CD4-positive, alpha-beta T cell treated with Interleukin-2 at 100 ng/mL for 4 hours (primary cell): ENCODE measurements at places on chromosomes 1 and 21.

- DNase-seq = no peak
Observed at GRCh38 chr1:31272369-31272768, 24.2 kb downstream of the SNRNP40 start.

DNA sequence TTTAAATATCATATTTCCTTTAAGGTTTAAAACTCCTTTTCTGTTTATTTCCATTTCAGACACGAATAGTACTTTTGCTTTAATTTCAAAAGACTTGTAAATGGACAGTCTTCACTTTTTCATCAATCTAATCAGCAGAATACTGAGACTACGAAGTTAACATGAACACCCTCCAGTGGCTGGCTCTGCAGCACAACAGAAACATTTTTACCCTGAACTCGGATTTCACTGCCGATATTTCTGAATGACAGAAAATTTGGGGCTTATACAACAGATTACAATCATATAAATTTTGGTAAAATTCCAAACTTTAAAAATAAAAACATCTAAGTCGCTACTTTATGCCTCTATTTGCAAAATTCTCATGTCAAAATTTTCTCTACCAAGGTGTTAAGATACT is 86.2 kb downstream of the AKT3 start:
- DNase-seq = no peak

- no peak for DNase-seq
Observed at GRCh38 chr1:94606471-94606870, 64.9 kb upstream of the F3 start.

DNA sequence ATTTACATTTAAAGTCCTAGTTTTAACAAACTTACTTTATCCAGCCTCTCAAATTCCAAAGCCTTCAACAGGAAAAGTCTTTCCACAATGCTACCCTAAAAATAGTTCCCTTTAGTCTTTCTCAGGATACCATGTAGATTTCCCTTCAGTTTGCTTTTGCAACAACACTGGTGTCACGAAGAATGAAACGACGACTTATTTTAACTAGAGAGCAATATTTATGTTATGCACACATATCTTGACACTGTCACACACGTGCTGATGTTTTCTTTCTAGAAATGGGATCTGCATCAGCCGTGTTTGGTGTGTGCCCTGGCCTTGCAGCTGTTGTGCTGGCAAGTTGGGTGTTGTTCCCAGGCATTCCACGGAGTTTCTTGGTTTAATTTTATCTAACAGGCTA is 75.5 kb downstream of the SIPA1L2 start:
- no peak for DNase-seq

- DNase-seq = no peak
Observed at GRCh38 chr1:216793303-216793702, 70.1 kb upstream of the ESRRG start.

DNA sequence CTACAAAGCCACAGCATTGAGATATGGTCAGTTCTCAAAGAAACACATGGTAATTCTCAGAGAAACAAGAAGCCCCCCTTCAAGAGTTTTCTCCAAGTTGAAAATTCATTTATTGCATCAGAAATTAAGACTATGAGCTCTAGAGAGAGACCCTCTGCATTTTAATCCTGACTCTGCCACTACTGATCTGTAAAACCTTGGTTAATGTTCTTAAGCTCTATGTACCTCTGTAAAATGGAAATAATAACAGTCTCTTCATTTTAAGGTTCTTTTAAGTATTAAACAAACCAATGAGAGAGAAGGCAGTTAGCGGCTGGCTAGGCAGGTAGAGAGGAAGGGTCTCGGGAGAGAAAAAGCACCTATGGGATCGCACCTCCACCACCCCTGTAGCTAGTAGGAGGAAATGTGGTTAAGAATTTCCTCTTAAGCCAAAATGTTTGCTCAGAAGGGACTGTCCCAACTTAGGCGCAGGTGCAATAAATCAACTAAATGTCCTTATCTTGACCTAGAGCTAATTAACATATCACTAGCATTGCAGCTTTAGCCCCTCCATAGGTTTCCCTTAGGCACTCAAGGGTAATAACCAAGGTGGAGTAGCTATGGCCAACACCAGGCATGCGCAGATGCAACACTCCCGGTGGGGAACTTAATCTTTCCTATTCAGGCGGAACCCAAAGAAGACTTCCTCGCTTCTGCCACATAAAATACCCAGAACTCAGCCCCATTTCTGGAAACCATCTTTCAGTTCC is 1685.4 kb downstream of the MRPL39 start:
- DNase-seq = no peak

- no peak for DNase-seq
Observed at GRCh38 chr1:48422009-48422408, 50.0 kb downstream of the SPATA6 start.

DNA sequence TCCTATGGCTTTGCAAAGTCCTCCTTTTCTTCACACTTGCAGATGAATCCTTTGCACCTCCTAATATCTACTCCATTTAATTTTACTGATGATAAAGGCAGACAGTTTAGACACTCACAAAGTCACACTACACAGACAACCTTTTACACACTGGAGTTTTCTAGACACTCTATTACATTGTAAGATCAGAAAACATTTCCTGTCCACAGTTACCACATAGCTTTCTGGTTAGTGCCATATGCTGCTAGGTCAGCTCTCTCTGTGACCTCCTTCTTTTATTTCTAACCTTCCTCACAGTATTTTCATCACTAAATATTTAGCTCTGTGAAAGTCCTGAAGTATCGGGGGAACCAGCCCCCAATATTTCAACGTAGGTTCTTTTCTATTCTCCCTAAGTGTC is 5.1 kb downstream of the SH2D1B start:
- no peak for DNase-seq

DNA sequence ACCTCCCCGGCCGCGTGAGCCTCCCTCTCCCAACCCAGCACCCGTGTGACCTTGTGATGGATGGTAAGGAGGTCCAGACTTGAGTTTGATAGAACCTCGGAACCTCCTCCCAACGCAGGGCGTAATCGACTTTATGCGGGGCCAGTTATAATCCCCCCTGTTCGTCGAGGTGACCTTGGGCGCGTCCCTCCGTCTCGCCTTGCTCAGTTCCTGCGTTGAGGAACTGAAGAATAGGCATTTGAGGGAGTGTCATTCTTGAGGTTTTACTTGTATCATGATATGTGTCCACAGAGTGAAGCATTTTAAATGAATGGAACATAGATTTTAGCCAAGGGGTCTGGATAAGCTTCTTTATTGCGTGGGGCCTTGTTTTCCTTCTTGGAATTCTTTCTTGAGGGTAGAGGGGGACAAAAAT is 433 bp downstream of the TIMM17A start:
- DNase-seq = no peak

DNA sequence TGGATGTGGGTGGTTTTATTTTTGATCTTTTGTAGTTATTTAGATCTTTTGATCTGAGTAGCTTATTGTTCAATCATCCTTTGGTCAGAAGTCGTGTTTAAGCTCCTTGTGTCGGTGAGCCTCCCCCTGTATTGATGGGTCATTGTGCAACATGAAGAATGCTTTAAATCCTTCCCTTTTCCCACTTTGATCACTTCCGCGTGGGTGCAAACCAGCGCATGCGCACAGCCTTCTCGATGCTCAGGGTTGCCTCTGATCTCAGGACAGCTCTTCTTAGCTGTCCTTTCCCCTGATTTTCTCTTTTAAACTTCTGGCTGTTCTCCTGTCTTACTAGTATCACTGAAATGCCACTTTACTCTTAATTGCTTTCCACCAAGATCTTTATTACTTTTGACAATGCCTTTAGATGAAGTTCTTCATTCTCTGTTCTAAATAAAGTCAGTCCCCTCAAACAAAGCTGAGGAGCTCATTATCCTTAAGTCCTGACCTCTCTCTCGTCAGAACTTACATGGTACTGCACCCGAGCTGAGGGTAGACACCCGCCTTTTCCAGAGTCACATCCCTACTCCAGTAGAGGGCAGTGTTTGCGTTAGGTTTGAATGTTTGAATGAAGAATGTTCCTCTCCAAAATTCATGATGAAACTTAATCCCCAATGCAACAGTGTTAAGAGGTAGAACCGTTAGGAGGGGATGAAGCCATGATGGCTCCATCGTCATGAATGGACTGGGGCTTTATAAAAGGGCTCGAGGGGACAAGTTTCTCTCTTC is 547.9 kb upstream of the TMPRSS15 start:
- DNase-seq = no peak

- no peak for DNase-seq
Observed at GRCh38 chr1:2530513-2531361, 674 bp upstream of the HES5 start.
